Fibroblast of skin of right quadriceps (primary cell): ENCODE measurements at places on chromosomes 11 and 22.
A peak's percentile ranks its signal among the peaks of the same experiment; 100 is the strongest.

GRCh38 chr11:11451501-11452005, 98.5 kb upstream of the CSNK2A3 start:
- DNase-seq = no peak

DNA sequence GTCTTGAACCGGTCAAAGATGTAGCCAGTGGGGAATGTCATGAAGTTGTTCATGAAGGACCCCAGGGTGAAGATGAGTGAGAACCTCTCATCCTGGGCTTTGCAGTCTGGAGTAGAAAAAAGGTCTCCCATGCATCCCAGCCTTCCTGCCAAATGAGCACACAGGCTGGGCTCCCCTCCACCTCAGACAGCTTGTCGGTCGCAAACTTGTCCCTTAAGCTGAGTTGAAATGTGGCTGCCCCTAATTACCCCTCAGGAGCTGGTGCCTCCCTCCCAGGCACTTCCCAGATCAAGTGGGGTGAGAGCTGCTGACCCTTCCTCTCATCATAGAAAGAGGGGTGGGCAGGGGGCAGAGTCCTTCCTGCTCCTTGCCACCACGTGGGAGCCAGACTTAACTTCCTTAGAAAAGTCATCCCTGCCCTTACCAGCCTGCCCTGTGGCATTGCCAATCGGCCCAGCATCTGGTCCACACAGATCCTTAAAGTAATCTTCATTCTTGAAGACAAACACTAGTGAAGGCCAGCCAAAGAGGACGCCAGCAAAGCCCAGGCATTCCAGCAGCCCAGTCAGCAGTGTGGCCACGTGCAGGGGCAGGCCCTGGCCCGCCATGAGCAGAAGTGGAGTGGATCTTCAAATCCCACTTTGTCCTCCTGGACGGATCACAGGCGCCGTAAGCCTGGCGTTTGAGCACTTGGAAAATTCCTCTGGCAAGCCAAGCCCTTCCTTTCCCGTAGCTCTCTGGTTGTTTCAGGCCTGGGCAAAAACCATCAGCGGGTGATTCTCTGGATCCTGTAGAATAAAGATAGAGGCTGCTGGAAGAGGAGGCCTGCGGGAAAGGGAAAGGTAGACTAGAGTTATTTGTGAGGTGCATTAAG, 1.1 kb downstream of the SLC43A3 start:
- no peak for DNase-seq

DNA sequence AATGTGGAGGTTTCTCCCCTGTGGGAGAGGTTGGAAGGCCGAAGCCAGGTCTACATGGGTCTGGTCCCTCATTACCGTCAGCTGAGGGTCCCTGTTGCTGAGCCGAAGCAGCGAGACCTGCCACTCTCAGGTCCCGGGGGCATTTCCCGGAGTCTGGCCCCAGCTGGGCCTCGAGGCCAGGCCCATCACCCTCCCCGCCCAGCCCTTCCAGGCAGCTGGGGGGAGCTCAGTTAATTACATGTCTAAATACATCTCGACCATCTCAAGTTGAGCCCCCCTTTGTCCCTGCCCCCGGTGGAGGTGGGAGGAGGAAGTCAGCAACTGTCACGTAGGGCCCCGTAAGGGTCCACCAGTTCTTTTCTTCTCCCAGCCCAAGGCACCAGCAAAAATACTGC, 3.6 kb downstream of the CDKN1C start:
- no peak for DNase-seq

- no peak for DNase-seq
These were observed 14.6 kb upstream of the ADSL start for GRCh38 chr22:40331706-40332105.

DNA sequence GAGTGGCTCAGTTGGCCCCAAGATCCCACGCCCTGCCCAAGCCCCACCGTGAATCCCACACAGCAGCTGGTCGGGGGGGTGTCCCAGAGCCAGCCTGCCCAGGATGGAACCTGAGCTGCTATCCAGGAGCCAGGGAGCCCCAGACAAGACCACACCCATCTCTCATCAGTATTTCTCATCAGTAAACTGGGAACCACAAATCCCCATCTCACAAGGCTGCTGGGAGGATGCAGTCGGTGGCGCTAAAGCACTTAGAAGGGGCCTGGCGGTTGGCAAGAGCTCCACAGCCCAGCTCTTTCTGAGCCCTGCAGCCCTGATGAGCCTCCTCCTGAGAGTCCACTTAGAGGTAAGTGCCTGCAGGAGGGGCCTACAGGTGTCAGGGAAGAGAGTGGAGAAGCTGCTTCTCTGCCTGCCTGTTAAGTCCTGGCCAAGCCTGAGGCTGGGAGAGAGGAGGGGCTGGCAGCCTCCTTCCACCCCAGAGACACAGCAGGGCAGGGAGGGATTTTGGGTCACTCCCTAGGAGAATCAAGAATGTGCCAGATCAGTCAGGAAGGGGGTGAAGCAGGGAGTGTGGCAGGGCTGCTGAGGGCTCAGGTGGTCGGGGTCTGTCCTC, 6.1 kb downstream of the FADS3 start:
- DNase-seq = no peak

DNA sequence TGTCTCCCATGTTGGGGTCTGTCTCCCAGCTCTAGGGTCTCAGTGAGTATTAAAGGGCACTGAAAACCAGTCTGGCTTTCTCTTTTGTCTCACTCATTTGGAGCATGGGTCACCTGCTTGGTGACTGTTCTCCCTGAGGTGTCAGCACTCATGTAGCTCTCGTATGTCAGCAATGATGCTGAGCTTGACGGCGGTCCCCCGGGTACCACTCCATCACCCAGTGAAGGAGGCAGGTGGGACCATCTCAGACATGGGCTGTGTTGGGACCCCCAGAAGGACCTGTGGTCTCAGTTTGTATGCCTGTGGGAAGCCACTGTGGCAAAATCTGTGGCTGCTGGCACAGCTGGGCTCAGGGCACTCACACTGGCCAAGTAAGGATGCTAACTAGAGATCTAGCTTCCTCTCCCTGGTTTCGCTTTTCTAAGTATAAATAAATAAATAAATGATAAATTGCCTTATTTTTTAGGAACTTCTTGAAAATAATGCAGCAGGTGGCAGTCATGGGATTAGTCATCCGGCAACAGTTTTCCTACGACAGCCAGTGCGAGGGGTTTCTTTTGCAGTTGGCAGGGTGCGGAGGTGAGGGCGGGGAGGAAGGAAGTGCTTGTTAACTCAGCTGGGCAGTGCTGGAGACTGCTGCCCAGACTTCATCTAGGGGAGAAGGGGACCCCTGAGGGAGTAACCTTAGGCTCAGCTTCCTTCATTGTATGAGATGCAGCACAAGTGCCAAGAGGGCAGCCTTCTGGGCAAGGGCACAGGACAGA, 48.8 kb downstream of the OSBP2 start:
- DNase-seq = no peak

DNA sequence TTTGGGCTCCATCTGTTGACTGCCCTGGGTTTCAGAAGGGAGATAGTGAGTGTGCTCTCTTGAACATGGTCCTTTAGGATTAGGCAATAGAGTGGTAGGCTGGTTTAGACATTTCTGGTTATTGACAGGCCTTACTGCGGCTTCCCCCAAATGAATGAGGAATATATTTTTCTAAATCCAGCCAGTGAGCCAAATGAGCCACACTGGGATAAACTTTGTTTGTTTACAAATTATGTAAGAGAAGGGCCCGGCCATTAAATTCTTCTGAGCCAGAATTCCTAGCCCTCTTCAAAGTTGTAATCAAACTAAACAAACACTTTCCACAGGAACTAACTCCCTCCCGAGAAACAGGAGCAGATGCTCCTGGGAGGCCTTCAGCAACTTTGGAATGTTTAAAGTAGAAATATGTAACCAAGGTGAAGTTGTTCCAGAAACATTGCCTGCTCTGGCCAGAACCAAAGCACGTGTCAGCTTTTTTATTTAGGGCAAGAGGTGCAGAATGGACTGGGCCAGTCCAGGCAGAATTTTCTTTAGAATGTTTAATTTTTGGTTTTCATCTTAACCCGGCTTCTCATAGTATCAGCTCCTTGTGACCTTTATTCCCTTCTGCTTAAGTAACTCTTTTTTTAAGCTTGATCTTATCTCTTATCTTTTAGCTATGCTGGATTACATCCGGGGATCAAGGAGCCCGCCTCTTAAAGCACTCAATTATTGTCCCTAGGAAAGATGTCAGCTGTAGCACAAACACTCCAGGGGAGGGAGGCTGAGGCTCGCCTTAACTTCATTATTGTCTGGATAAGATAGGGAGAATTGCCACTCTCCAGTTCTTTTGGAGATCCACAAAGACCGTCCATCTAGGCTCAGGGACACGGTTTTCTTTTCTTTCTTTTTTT, 28.7 kb downstream of the ZNRF3 start:
- DNase-seq = peak; percentile 36

GRCh38 chr11:134780486-134781147, 368.6 kb upstream of the B3GAT1 start:
- DNase-seq = no peak

DNA sequence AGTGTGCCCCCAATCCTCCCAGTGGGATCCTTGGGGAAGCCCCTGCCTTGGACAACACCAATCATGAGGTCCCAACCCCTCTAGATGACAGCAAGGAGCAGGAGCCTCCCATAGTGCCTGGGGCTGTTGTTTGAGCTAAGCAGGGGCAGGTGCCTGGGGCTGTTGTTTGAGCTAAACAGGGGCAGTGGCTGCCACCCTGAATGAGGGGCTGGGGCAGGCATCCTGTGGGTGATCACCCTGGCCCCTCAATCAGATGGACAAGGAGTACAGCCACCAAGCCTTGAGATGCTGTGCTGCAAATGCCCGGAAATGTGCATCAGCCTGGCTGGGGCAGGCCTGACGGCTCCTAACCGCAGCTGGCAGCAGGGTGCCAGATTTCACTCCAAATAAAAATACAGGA, 66.7 kb downstream of the MYEOV start:
- no peak for DNase-seq

- no peak for DNase-seq
These were observed 138.5 kb upstream of the HSD17B12 start for GRCh38 chr11:43541993-43542392.

- DNase-seq = no peak
These were observed 1.7 kb upstream of the OR9G4 start for GRCh38 chr11:56750190-56750589.

DNA sequence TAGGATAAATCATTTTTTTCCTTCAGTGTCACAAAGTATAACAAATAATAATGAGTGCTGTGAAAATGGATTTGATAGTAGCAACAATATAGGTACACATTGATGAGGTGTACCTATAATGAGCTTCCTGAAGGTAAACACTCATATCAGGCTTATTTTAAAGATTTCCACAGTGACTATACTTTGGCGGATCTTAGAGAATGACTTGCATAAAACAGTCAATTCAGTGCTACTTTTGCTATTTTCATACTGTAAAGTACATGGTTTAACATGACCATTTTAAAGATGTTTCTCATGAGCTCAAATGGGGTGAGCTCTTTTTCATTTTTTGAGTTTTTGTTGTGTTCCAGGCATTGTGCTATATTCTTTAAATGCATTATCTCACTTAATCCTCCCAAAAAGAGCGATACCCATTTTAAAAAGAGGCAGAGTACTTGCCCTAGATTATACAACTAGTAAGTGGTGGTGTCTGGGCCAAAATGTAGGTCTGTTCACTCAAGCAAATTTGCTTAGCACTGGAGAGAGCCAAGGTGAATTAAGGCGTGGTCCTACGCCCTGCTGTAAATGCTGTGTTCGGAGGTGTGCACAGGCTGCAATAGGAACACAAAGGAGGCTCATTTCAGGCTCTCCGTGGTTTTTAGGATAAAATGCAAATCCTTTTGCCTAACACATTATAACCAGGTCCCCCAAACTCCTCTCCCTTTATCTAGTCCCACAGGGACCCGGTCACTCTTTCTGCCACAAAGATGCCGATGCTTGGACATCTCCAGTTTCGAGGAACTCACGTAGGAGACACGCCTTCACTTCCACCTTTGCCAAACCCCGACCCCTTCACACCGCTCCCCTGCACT, 617 bp upstream of the ALKBH3 start:
- no peak for DNase-seq

GRCh38 chr11:111766834-111767142, 599 bp upstream of the PPP2R1B start:
- DNase-seq = no peak

DNA sequence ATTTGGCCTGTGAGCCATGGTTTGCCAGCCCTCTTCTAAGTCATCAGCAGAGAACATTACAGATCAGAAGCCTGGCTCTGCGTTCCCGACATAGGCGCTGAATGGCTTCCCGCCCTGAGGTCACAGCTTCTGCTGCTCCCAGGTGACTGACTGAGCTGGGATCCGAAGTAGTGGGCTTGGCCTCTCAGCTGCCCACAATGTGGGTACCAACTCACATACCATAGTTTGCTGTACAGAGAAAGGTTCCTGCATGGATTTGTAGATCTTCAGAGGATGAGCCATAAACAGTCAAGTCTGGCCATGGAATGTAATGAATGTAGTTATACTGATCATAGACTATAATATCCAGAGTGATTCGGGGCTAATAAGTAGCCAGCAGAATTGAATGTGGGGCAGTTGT, 42.6 kb downstream of the TEAD1 start:
- no peak for DNase-seq

DNA sequence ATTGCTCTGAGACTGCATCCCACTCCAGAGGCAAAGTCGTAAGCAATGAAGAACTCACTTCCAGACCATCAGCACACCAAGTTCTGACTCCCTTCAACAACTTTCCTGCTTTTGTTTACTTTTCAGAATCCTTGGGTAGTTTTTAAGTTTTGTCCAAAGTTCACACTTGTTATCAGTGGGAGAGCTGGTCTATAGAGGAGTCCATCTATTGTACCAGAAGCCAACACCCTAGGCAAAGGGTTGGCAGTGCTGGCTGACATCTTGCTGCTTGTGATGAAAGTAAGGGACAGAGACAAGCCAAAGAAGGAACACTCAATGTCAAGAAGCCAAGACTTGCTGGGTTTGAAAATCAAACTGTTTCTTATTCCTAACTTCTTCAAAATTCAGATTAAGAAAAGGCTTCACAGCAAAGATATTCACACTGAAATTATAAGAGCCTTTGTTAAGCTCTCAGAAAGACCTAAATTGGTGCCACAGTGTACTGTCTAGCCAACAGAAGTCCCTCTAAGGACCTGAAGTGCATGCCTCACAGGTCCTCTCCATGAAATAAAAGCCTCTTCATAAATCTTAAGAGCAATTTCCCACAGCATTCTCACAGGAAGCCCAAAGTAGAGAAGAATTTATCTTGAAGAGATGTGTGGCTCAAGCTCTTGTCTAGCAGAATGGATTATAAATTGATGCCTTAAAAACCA, 21.5 kb upstream of the LINC01488 start:
- no peak for DNase-seq

GRCh38 chr11:95254131-95254704, 23.2 kb upstream of the SESN3 start:
- peak; percentile 87 for DNase-seq

- DNase-seq = no peak
These were observed 42.3 kb downstream of the SPATA19 start for GRCh38 chr11:133803026-133803425.

DNA sequence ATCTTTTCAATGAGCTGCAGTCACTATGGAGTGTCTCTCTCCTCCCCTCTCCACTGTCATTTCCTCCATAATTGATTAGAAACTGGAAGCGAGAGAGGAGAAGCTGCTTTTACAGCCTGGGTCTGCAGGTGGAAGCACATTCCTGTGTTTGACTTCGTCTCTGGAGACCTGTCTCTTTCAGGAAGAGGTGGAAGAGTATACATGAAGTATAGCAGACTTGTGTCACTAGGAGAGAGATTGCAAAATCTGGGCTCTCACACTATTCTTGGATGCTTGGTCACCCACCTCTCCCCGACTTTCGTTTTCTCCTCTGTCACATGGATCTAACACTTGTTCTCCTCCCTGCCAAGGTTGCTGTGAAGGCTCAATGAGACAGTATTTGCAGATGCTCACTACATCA, 323.3 kb downstream of the NTM start:
- DNase-seq = no peak
